Iris pigment epithelial cell (primary cell): ENCODE measurements at places on chromosomes 6 and 20.

DNA sequence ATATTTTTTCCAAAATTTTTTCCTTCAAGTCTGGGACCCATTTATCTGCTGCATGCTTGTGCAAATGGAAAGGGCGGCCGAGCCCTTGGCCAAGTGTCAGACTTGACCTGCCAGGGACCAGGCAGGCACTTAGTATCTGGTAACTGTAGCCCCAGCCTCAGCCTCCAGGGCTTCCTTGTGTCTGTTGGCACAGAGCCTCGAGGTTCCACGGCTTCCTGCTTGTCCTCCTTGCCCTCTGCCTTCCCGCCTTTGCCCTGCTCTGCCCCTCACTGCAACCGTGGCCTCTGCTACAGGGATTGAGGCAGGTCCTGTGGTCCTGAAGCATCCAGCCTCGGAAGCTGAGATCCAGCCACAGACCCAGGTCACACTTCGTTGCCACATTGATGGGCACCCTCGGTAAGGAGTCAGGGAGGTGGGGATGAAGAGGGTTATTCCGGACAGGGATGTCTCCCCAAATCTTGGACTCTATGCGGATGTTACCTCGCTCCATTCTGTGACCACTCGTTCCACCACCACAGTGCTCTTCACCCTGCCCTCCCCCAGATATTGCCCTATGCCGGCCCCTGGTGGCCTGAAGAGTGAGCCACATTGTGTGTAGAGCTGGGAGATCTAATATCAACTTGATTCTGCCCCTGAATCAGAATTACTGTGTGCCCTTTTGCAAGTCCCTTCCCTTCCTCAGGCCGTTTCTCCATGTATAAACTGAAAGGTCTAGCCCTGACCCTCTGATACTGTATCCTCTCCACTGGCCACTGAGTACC lies 41.5 kb upstream of the SRF start:
- peak; percentile 43 for DNase-seq

GRCh38 chr6:84514089-84514971 lies 250.1 kb downstream of the TBX18 start:
- no peak for DNase-seq

GRCh38 chr20:23493172-23493772 lies 2.4 kb downstream of the CST8 start:
- DNase-seq: no peak

- peak; percentile 25 for DNase-seq
Measured at GRCh38 chr6:39806278-39806677, 14.1 kb downstream of the DAAM2 start.

- no peak for DNase-seq
Measured at GRCh38 chr6:72716916-72717315, 95.1 kb downstream of the KCNQ5 start.

DNA sequence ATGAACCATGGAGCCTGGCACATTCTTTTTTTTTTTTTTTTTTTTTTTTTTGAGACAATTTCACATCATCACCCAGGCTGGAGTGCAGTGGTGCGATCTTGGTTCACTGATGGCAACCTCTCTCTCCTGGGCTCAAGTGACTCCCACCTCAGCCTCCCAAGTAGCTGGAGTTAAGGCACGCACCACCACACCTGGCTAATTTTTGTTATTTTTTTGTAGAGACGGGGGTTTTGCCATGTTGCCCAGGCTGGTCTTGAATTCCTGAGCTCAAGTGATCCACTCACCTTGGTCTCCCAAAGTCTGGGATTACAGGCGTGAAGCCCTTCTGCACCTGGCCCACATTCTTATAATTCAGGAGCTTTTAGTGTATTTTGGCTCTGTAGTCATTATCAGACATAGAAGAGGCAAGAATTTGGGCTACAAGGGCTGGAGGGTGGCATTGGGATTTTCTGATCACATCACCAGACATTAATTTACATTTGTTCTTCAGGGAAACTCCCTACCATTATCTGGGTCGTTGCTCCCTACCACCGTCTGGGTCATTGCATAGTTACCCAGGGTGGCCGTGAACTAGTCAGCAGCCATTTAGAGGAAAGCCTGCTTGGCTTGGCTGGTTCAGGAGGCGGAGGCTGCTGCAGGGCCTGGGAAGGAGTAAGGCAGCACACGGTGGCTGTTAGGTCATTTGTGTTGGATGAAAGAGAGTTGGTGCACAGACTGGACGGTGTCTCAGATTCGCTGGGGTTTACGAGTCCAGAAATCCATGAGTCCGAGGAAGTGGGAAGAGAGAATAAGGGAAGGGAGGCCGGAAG lies 17.6 kb downstream of the ARID1B start:
- no peak for DNase-seq

- DNase-seq: peak; percentile 88
Measured at GRCh38 chr6:164322533-164322932, 908.0 kb downstream of the QKI start.

DNA sequence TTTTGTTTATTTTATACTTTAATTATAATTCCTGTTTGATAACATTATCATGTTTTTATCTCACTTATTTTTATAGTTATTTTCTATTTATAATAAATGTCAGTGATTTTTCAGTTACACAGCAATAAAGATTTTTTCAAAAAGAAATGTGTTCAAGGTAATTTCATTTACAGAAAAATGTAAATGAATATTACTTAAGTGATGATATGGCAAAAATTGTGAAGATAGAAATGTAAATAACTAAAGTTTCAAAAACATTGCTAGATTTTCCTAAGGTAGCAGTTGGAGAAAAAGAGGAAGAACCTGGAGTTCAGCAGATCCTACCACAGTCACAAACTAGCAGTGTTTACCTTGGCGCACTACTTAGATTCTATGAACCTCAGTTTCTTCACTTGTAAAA lies 202.6 kb downstream of the RFPL4B start:
- DNase-seq: no peak

GRCh38 chr6:33452496-33452895 lies 1.9 kb upstream of the ZBTB9 start:
- no peak for DNase-seq

- peak; percentile 34 for DNase-seq
Measured at GRCh38 chr20:61127311-61128039, 124.6 kb upstream of the CDH4 start.

DNA sequence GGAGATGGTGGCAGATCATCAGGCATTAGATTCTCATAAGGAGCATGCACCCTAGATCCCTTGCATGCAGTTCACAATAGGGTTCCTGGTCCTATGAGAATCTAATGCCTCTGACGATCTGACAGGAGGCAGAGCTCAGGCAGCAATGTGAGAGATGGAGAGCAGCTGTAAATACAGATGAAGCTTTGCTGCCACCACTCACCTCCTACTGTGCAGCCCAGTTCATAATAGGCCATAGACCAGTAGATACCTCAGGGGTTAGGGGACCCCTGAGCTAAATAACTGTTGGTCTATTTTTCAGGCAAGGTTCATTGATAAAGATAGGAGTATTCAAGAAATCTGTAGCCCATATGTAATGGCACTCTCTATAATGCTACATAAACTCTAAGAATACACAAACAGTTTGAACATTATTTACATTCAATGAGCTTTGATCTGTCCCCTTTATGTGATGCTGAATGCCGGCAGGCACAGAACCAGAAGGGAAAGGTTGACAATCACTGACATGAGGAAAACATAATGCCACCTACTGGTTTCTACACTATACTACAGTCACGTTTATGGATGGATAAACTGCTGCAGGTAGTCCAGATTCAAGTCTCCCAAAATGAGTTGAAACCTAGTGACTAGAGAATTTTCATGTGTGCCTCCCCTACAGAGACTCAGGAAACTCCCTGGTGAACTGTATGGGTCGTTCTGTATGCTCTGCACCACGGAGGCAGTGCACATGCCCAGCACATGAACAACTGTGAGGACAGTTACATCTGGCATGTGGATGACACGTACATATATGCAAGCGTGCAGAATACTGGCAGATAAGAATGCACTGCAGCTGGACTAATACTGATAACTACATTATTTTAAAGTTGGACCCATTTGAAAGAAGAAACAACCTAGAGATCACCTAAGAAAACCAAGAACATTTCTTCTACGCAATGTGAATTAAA lies 72.0 kb downstream of the DST start:
- peak; percentile 41 for DNase-seq

DNA sequence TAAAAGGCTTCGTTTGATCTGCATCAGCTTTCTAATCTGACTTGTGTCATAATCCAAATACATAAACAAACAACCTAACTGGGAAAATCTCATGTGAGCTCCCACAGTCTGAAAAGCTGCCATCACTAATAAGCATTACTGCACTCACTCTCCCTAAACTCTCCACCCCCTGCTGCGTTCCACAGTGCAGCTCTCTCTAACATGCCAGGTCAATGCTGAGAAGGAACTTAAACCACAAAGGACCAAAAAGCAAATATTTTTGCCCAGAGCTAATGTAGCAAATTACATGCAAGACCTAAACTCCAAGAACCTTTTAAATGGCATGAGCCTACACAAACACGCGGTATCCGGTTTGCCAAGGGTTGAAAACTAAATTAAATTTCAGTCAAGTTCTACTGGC lies 542.3 kb upstream of the JARID2 start:
- DNase-seq: peak; percentile 87

DNA sequence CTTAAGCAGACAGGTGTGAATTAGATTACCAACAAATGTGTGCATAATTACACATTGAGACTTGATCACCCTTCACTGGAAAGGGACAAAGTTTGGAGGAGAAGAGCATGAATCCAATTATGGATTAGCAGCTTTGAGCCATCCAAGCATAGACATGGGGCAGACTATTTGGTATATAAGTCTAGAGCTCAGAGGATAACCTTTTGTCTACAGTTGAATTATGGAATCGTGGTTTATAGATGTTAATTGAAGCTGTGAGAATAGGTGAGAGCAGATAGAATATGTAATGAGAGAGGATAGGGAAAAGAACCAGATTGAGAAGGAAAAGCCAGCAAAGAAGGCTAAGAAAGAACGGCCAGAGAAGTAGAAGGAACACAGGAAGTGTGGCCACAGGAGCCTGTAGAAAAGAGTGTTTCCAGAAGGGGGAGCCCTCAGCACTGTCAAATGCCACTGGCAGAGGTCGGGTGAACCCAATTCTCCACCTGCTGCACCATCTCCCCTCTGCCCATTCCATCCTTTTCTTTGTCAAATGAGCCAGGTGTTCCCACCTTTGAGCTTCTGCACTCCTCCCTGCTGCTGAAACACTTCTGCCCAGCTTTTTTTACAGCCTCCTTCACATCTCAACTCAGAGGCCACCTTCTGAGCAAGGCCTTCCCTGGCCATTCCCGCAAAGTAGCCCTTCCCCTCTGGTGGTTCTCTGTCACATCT lies 7.3 kb downstream of the DNTTIP1 start:
- peak; percentile 51 for DNase-seq

- DNase-seq: peak; percentile 99
Measured at GRCh38 chr20:47334022-47334551, 22.4 kb downstream of the ZMYND8 start.

GRCh38 chr6:50270415-50270814 lies 220.7 kb upstream of the DEFB112 start:
- DNase-seq: no peak

- DNase-seq: no peak
Measured at GRCh38 chr20:37151529-37151928, 27.6 kb upstream of the RPN2 start.

- DNase-seq: no peak
Measured at GRCh38 chr6:96246563-96246962, 230.8 kb downstream of the FUT9 start.

DNA sequence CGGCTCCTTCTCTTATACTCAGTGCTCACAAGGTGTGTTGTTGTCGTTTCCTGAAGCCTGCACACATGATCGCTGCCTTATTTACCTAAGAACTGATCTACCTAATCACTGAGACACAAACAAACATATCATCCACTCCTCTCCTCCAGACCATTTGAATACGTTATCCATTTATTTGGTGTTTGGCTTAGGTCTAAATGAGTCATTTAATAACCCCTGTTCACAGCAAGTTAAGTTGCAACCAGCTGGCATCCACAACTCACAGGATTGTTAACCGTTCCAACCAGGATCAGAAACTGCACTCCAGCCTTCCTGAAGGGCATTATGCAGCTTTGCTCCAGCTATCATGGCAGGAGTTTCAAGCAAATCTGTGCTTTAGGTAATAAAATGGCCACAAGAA lies 511.1 kb upstream of the MAP3K7 start:
- no peak for DNase-seq

- peak; percentile 76 for DNase-seq
Measured at GRCh38 chr6:3698021-3698420, 53.5 kb downstream of the PXDC1 start.

GRCh38 chr6:49255335-49255734 lies 207.7 kb downstream of the MMUT start:
- DNase-seq: no peak

DNA sequence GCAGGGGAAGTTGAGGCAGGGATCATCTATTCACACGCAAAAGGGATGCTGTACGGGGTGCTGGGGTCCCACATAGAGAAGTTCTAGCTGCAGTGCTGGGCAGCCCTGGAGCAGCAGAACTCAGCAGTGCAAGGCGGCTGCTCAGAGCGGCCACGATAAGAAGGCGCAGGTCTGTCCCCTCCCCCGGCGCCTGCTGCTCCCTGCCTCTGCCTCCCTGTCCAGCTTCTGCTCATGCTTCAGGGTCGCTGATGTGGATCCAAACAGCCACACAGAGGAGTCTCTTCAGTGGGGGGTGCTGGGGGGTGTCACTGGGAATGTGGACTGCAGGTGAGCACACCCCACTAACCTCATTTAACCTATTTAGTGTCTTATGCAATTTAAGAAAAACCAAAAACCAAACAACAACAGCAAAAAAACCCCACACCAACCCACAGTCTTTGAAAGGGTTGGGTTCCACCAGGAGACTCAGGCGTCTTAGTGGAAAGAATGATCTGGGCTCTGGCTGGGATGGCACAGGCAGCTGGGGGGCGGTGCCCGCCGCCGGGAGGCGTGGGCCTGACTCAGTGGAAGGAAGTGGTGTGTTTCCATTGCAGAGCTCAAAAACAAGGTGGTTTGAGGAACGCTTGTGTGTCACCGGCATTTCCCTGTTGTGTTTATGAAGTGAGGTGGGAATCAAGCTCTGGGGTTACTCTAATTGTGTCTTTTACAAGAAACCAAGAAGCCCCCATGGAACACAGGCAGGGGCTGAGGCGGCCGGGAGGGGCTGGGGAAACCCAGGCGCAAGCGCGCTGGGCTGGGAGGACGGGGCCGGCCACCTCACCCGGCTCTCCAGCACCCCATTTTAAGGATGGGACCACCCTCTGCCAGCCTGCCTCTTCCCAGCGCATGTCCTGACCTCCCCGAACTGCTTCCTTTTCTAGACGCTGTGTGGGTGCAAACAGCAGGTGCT lies 55.1 kb downstream of the IRF4 start:
- DNase-seq: no peak

DNA sequence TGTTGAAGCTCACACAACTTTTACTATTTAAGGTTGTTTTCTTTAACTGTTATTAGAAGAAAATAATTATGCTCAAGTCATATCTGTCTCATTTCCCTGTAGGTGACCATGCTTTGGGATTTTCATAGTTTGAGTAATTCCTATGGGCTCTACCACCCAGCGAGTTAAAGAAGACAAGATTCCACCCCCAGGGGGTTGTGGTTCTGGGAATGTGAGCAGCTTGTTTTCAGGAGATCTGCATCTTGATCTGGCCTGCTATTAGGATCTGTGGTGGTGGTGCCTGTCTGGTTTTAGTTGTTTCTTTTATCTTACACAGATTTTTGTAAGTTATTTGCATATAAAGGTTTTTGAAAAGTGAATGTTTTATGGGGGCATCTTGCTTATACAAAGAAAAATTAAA lies 20.2 kb upstream of the REV3L start:
- peak; percentile 40 for DNase-seq

- no peak for DNase-seq
Measured at GRCh38 chr20:49660912-49661311, 52.8 kb downstream of the B4GALT5 start.
